ENCODE measurements at places on chromosomes 3 and 15. TPM values are rescaled to one million over a fixed set of nuclear protein-coding genes. Genes with fewer than 3 reads are reported as not detected.

DNA sequence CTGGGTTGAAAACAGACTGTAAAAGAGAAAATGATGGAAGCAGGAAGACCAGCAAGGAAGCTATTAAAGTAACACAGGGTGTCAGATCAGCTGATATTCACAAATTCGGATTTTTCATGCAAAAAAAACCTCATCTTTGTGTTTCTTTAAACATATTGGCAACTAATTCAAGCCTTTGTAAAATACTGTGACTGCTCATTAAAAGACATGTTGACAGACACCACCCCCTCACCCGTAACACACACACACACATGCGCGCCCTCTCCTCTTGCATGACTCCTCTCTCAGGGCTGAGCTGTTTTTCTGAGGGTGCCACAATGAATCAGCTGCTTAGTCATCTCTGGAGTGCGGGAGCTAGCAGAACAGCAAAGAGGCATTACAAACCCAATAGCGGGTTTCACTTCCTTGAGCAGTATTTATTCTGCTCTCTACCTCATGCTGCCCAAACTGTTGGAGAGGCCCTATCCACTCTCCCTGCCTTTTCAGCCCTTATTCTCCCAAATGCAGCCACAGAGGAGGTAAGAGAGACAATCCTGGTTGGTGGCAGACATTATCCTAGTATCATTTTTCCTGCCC, 35.8 kb upstream of the CCDC80 start:
- no peak overlapping the region for H3K4me3 ChIP-seq
- H3K36me3 ChIP-seq, result no peaks in the 10 kb centered on the region
- no peak overlapping the region for H3K27ac ChIP-seq
- peaks cover 12% of the 10 kb centered on the region for H3K4me1 ChIP-seq

DNA sequence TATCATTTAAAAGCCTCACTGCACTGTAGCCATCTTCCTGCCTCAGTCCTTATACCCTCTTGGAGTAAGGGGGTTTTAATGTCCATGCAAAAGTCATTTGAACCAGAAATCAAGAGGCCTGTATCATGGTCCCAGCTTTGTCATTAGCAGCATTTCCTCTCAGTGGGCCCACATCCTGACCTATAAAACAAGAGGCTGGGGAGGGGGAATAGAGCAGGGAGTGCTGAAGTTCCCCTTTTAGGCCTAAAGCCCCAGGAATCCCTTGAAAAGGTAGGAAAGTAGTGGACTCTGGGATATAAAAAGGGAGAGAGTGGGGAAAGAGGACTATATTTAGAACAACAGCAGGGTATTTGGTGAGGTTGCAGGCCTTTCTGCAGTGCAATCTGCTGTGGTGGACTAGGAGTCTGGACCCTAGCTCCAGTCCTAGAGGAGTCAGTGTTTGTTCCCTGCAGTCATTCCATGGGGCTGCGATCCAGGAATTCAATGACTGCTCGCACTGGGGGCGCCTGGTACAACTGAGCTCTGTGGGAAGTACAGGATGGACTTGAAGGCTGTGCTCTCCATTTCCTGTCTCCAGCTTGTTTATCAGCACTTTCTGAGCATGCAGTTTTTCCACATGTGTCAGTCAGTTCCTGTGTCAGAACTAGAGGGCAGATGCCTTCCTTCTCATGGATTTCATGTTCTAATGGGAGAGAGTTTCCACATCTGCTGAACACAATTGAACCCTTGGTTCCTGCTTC, 46.8 kb downstream of the PDHB start:
- H3K4me3 ChIP-seq, result no peak overlapping the region
- no peaks in the 10 kb centered on the region for H3K36me3 ChIP-seq
- H3K27ac ChIP-seq, result peak overlapping the region; percentile 55
- DNase-seq, result no peak

- no peak for DNase-seq
- no peaks in the 10 kb centered on the region for H3K4me1 ChIP-seq
- H3K27me3 ChIP-seq, result no peaks in the 10 kb centered on the region
- no peak overlapping the region for H3K27ac ChIP-seq
- no peaks in the 10 kb centered on the region for H3K36me3 ChIP-seq
- no peak overlapping the region for H3K4me3 ChIP-seq
Observed at GRCh38 chr3:17686613-17687012, 55.8 kb downstream of the TBC1D5 start.

DNA sequence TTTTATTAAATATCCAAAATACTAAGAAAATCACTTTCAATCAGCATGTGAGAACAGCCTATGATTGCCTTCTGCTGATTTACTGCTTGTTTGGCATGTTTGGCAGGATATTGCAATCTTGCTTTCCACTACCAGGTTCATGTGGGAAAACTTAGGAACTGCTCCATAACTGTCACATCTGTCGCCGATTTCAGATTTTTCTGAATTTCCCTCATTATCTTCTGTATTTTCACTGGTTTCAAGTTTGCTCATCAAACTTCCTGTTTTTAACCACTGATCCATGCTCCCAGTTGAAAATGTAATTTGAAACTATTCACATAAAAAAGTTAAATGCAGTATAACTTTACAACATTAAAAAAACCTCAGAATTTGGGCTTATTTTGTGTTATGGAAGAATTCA, 93.0 kb downstream of the NFKBIZ start:
- H3K27me3 ChIP-seq, result no peaks in the 10 kb centered on the region
- peaks cover 28% of the 10 kb centered on the region for H3K4me1 ChIP-seq
- no peak overlapping the region for H3K4me3 ChIP-seq
- DNase-seq, result no peak
- no peaks in the 10 kb centered on the region for H3K36me3 ChIP-seq

DNA sequence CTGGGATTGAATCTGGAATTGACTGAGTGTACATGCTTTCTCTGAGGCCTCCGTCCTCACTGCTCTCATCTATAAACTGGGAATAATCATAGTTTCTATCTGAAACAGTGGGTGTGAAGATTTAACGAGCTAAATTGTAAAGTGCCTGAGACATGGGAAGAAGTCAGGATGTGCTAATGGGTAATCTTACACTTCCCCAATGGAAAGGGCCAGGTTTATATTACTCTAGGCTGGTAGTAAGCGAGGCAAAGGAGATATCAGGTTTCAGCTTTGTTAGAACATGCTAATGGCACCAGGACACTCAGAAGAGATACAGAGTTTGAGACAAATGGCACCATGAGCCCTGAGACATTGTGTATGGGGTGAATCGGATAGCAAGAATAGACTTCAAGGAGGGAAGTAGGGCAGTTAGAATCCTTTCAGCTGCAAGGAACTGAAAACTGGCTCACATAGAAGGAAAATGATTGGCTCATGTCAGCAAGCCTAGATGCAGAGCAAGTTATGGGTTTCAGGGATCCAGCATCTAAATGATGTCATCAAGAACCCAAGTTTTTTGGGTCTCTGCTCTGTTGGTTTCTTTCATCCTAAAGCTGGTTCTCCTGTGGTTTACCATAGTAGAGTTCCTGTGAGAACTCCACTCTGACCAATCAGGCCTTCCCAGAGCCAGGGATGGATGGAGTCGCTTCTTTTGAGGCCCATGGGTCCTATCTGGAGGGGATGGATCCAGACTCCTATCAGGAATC, 21.8 kb downstream of the FLNB start:
- no peak overlapping the region for H3K27ac ChIP-seq
- peaks cover 35% of the 10 kb centered on the region for H3K4me1 ChIP-seq
- no peaks in the 10 kb centered on the region for H3K36me3 ChIP-seq

Gene FBXW12
- not detected for total RNA-seq

GRCh38 chr15:26926081-26926480, 44.9 kb upstream of the GABRG3 start:
- H3K4me1 ChIP-seq, result no peaks in the 10 kb centered on the region
- no peaks in the 10 kb centered on the region for H3K27me3 ChIP-seq
- no peak overlapping the region for H3K4me3 ChIP-seq
- no peak for DNase-seq

DNA sequence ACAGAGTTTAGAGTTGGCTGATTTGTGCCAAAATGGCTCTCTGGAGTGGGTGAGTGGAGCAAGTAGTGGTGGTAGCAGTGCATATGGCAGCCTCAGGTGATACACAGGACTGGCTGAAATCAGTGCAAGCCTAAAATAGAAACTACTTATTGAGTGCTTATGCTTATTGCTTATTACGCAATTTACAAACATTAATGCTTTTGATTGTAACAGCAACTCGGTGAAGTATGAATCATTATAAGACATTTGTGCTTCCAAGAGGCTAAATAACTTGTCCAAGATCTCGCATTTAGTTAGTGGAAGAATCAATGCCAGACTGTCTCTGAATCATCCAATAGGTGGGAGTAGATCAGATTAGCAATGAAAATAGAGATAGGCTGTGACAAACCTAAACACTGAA, 353.8 kb downstream of the NAALADL2 start:
- H3K27me3 ChIP-seq, result no peaks in the 10 kb centered on the region
- H3K4me1 ChIP-seq, result peaks cover 12% of the 10 kb centered on the region
- H3K27ac ChIP-seq, result no peak overlapping the region
- H3K4me3 ChIP-seq, result no peak overlapping the region

GRCh38 chr3:113002037-113002436, 11.3 kb downstream of the GTPBP8 start:
- H3K36me3 ChIP-seq, result peaks cover 74% of the 10 kb centered on the region
- H3K27me3 ChIP-seq, result no peaks in the 10 kb centered on the region
- H3K4me3 ChIP-seq, result no peak overlapping the region
- H3K4me1 ChIP-seq, result no peaks in the 10 kb centered on the region
- no peak overlapping the region for H3K27ac ChIP-seq

Gene RASGRF1
- total RNA-seq, result not detected

GRCh38 chr3:23805210-23805632, 534 bp upstream of the UBE2E1 start:
- no peak for DNase-seq
- H3K27me3 ChIP-seq, result no peaks in the 10 kb centered on the region
- H3K4me3 ChIP-seq, result peak overlapping the region; percentile 95
- peaks cover 38% of the 10 kb centered on the region for H3K4me1 ChIP-seq

- no peak overlapping the region for H3K27ac ChIP-seq
- H3K27me3 ChIP-seq, result no peaks in the 10 kb centered on the region
- no peaks in the 10 kb centered on the region for H3K4me1 ChIP-seq
- H3K36me3 ChIP-seq, result no peaks in the 10 kb centered on the region
- no peak overlapping the region for H3K4me3 ChIP-seq
Observed at GRCh38 chr15:89231832-89232231, 10.5 kb upstream of the RLBP1 start.

GRCh38 chr3:15657016-15657415, 55.5 kb downstream of the BTD start:
- no peak for DNase-seq
- H3K4me1 ChIP-seq, result no peaks in the 10 kb centered on the region
- H3K36me3 ChIP-seq, result no peaks in the 10 kb centered on the region

Gene LOXL1
- total RNA-seq, result 4.3 TPM

DNA sequence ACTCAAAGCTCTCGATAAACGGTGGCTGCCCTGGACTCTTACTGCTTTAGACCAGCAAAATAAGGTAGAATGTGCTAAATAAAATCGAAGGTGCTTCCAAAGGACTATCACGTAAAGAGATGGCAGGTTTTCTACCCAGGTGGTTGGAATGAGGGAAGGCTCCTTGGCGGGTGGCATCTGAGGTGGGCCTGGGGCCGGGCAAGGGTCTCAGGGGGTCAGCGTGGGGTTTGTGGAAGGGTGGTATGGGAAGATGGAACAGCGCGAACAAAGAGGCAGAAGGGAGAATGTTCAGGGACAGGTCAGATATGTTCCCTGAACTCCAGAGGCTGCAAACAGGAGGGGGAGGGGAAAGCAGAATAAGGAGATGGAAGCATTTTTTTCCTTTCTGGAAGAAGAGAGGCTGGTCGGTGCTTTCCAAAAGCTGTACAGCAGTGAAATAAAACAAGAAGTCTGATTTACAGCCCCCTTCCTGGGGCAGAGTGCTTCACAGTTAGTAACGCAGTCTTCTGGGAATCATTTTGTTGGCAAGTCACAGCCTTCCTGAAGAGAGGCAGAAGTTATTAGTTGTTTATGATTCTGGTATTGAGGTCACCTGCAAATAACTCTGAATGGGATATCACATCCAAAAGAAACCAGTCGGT, 58.3 kb upstream of the ATG7 start:
- no peak overlapping the region for H3K4me3 ChIP-seq
- no peaks in the 10 kb centered on the region for H3K27me3 ChIP-seq
- no peaks in the 10 kb centered on the region for H3K36me3 ChIP-seq
- H3K27ac ChIP-seq, result no peak overlapping the region
- DNase-seq, result peak; percentile 22

GRCh38 chr15:57457726-57458125, 81.4 kb downstream of the CGNL1 start:
- no peak for DNase-seq
- no peak overlapping the region for H3K27ac ChIP-seq
- H3K4me3 ChIP-seq, result no peak overlapping the region
- peaks cover 8% of the 10 kb centered on the region for H3K36me3 ChIP-seq
- no peaks in the 10 kb centered on the region for H3K27me3 ChIP-seq
- peaks cover 7% of the 10 kb centered on the region for H3K4me1 ChIP-seq

Gene PARP6
- 68.9 TPM for total RNA-seq

- H3K27ac ChIP-seq, result no peak overlapping the region
- H3K4me3 ChIP-seq, result no peak overlapping the region
- no peaks in the 10 kb centered on the region for H3K4me1 ChIP-seq
- H3K36me3 ChIP-seq, result no peaks in the 10 kb centered on the region
- H3K27me3 ChIP-seq, result no peaks in the 10 kb centered on the region
Observed at GRCh38 chr3:81911221-81911620, 149.8 kb upstream of the GBE1 start.

Gene REC114
- not detected for total RNA-seq

- H3K27me3 ChIP-seq, result no peaks in the 10 kb centered on the region
- H3K4me1 ChIP-seq, result peaks cover 17% of the 10 kb centered on the region
- H3K4me3 ChIP-seq, result no peak overlapping the region
- no peak overlapping the region for H3K27ac ChIP-seq
- DNase-seq, result no peak
Observed at GRCh38 chr3:16904423-16905417, 20.0 kb downstream of the PLCL2 start.

GRCh38 chr3:14507757-14508504, 32.2 kb downstream of the GRIP2 start:
- H3K27ac ChIP-seq, result no peak overlapping the region
- no peaks in the 10 kb centered on the region for H3K27me3 ChIP-seq
- H3K36me3 ChIP-seq, result no peaks in the 10 kb centered on the region
- H3K4me1 ChIP-seq, result peaks cover 3% of the 10 kb centered on the region

DNA sequence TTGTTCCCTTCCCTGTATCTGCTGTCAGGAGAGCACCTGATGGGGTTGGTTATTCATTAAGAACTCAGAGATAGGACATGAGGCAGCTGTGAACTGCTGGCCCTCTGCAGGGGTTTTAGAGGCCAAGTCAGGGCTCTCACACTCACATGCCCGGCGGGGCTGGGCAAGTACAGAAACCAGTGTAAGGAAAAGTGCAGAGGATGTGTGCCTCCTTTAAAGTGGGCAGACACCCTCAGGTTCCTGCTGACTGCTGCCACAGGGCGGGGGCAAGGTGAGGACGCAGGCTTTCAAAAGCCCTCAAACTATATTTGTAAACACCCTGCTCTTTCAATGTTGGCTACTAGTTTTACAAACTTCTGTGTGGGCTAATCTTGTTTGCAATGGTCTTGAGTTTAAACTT, 22.4 kb downstream of the CXCR6 start:
- H3K27ac ChIP-seq, result no peak overlapping the region
- H3K4me3 ChIP-seq, result no peak overlapping the region
- H3K27me3 ChIP-seq, result no peaks in the 10 kb centered on the region
- peaks cover 95% of the 10 kb centered on the region for H3K36me3 ChIP-seq
- no peak for DNase-seq

Gene ITIH4
- total RNA-seq, result 12.2 TPM

GRCh38 chr15:76401285-76401684, 64.7 kb downstream of the ISL2 start:
- no peaks in the 10 kb centered on the region for H3K4me1 ChIP-seq
- no peak for DNase-seq
- no peak overlapping the region for H3K4me3 ChIP-seq
- H3K36me3 ChIP-seq, result peaks cover 12% of the 10 kb centered on the region

- no peaks in the 10 kb centered on the region for H3K4me1 ChIP-seq
- peaks cover 44% of the 10 kb centered on the region for H3K36me3 ChIP-seq
- no peak overlapping the region for H3K4me3 ChIP-seq
- no peaks in the 10 kb centered on the region for H3K27me3 ChIP-seq
Observed at GRCh38 chr3:136490646-136491405, 240.7 kb downstream of the PCCB start.
